Hematopoietic multipotent progenitor cell treated with erythropoietin and hydrocortisone succinate and interleukin-3 and kit ligand, for 17 days (in vitro differentiated cells): ENCODE measurements at places on chromosomes 2 and 18.

- no peak for DNase-seq
Measured at GRCh38 chr2:57937456-57937855, 109.2 kb upstream of the VRK2 start.

- no peak for DNase-seq
Measured at GRCh38 chr2:44964752-44965236, 23.3 kb downstream of the SIX3 start.

GRCh38 chr18:60445341-60445740, 72.8 kb upstream of the MC4R start:
- DNase-seq, result no peak

- DNase-seq, result no peak
Measured at GRCh38 chr2:200655918-200656580, 70.2 kb downstream of the AOX1 start.

GRCh38 chr2:60549238-60549927, 4.1 kb downstream of the BCL11A start:
- DNase-seq, result no peak

DNA sequence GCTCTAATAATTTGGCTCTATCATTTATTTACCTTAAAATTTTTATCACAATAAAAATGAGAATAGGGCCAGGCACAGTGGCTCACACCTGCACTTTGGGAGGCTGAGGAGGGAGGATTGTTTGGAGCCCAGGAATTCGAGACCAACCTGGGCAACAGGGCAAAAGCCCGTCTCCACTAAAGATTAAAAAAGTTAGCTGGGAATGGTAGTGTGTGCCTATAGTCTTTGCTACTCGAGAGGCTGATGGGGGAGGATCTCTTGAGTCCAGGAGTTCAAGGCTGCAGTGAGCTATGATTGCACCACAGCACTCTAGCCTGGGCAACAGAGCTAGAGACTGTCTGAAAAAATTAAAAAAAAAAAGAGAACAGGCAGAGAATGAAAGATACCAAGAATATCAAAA, 5.7 kb downstream of the MPHOSPH10 start:
- DNase-seq, result no peak

- DNase-seq, result no peak
Measured at GRCh38 chr2:75224636-75225094, 25.3 kb upstream of the TACR1 start.

DNA sequence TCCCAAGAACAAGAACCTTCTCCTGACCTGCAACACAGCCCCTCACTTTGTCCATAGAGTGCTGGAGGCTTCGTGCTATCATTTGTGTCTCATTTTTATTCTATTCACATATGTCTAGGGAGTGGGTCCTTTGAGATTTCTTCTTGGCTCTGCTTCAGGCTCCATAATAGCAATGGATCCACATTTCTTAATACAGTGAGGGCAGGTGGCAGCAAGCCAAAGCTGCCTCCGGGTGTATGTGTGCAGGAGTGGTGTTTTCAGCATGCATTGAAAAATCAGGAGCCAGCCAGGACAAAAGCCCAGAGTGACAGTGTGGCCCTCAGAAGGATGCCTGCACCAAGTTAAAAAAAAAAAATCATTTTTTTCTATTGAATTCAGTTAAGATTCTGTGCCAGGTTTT, 115.1 kb upstream of the PELI1 start:
- no peak for DNase-seq

GRCh38 chr2:205885492-205886099, 200.4 kb downstream of the INO80D start:
- peak; percentile 49 for DNase-seq

DNA sequence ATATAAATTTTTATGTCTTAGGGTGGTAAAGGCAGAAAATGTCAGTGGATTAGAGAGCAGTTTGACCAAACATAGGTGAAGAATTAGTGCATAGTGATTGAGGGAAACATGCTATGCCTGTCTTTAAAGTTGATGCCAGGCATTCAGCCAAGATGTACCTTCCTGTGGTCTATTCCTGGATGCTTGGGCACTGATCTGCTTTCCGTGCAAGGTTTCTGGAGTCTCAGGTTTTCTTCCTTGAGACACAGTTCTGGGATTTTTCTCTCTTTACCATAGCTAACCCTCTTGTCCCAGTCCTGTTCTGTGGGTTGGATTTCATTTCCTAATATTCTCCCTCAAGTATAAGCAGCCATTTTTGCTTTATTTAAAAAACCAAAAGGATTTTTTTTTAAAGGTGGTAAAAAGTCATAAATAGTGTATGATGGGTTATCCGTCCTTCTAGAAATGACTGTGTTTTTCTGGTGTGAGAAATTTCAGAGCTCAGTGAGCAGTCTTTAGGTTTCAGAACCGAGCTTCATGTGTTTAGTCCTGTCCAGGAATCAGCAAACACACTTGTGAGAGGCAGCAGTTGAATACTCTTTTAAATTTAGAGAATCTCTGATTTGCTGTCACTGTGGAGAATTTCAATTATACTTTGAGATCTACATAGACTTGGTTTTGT, 43.0 kb upstream of the CYBRD1 start:
- no peak for DNase-seq

- no peak for DNase-seq
Measured at GRCh38 chr2:196112418-196113034, 43.9 kb upstream of the DNAH7 start.

GRCh38 chr2:239721531-239721930, 303.6 kb downstream of the NDUFA10 start:
- DNase-seq, result no peak

DNA sequence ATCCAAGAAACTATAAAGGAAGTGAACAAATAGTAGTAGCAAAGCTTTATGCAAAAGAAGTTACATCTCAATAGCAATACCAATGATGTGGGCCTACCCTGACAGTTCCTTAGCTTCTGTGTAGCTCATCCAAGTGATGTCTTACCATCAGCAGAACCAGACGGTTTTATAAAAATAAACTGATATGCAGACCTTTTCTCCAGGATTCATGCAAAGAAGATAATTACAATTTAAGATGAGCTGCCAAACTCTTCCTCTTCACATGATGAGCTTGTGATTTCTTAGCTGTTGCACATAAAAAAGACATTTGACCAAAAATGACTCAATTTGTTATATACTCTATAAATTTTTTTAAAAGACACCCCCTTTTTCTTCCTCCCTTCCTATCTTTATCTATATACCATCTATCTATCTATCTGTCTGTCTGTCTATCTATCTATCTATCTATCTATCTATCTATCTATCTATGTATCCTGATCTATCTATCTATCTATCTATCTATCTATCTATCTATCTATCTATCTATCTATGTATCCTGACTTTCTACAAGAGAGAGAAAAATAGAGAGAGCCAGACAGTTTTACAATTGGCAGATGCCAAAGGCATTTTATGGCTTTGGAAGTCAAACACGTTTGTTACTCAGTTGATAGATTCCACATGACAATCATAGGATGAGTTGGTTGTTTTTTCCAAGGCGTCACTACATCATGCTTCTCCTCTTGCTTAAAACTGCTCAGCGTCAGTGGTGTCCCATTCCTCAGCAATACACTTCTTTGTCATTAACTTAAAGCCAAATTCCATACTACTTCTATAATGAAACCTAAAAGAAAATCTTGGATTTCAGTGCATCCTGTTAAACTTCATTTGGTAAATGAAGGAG, 65.9 kb upstream of the ACTR3 start:
- DNase-seq, result no peak

- DNase-seq, result no peak
Measured at GRCh38 chr2:199594443-199594842, 136.7 kb upstream of the SATB2 start.

- no peak for DNase-seq
Measured at GRCh38 chr18:51712821-51713220, 515.3 kb upstream of the MEX3C start.

- DNase-seq, result no peak
Measured at GRCh38 chr2:237513693-237514092, 26.6 kb downstream of the MLPH start.

DNA sequence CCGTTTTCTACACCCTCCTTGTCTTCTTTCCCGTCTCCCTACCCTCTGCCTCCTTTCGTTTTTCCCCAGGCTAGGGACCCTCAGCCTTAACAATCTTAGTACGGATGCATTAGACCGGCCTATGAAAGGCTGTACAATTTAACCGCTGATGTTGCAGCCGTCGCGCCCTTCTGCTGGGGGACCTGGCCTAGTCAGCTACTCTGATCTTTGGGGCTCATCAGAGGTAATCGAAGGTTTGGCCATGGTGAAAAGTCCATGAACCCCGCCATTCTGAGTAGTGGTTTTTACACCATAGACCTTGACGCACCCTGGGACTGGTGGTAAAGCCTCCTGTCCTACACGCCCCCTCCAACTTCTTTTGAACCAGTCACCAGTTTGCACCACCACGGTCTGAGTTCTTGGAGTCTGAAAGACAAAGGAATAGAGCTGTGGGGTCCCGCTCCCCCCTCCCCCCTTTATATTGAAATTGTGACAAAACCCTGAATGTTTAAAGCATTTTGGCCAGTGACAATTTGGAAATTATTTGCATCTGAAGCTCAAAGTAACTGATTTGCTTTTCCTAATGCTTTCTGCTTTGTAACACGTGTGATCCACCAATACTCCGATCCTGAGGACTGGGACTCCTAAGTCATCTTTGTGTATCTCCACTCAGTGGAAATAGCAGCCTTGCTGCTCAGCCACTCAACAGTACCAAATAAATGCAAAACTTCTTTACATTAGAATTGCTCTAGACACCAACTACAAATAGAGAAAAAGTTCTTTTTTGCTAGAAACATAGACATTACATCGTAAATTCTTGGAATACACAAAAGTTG, 642 bp upstream of the SRSF7 start:
- no peak for DNase-seq

GRCh38 chr2:31300309-31300708, 66.4 kb downstream of the EHD3 start:
- no peak for DNase-seq

DNA sequence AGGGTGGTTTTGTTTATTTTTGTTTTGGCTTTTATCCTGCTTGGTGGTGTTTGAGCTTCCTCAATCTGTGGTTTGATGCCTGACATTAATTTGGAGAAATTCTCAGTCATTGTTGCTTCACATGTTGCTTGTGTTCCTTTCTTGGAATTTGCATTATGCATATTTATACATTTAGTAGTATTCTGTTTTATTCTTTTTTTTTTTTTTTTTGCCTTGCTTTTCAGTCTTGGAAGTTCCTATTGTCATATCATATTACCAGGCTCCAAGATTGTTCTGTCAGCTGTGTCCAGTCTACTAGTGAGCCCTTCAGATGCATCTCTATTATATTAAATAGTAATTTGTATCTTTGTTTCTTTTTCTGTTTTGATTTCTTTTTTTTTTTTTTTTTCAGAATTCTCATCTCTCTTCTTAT, 77.0 kb downstream of the EPC2 start:
- no peak for DNase-seq

DNA sequence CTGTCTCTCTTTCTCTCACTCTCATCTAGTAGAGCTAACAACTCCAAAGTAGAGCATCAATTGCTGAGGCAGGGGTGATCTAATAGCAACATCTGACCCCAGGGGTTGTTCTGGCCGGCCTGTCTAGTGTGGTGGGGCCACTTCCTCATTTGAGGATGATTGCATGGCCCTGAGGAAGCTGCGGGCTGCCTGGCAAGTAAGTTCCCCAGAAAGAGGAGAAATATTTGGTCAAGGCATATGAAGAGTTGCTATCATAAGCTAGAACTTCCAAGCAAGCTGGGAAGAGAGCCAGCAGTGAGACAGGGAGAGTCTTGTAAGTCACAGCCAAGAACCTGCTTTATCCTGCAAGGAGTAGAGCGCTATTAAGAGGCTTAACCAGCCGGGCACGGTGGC, 50.8 kb upstream of the TMEM87B start:
- DNase-seq, result no peak

DNA sequence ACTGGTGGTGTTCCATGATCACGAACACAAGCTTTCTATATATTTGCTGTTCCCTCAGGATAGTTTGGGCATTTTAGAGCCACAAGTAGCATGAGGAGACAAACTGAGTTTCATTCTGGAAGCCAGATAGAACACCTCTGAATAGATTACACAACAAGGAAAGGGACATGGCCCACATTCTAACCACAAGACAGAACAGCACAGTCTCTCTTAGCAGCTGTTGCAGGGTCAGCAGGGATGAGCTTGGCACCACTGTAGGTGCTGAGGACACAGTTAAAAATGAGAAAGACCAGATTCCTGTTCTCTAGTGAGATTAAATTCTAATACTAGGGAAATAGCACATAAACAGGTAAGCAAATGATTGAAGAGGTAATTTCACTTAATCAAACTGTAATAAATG, 235.3 kb downstream of the ZNF407 start:
- DNase-seq, result no peak

- DNase-seq, result no peak
Measured at GRCh38 chr2:165796129-165796528, 2.1 kb upstream of the GALNT3 start.

DNA sequence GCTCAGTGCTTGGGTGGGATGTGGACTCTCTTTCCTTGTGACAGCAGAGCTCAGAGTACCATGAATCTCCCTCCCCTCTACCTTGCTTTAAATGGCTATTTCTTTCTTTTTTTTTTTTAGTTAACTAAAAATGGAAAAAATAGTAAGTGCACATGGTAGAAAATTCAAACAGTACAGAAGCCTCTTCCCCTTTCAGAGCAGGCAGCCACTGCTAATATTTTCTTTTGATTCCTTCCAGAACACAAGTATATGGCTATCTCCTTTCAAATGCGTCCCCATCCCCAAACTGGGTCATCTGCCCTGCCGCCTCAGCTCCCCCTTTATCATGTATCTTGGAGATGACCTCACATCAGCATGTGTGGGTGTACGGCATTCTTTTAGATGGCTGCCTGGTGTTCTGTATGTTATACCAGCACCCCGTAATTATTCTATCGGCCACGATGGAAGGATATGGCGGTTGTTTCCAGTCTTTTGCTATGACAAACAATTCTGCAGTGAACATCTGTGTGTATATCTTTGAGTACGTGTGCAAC, 70.5 kb upstream of the DLX2 start:
- no peak for DNase-seq

- no peak for DNase-seq
Measured at GRCh38 chr18:75378376-75379315, 48.9 kb downstream of the SMIM21 start.

DNA sequence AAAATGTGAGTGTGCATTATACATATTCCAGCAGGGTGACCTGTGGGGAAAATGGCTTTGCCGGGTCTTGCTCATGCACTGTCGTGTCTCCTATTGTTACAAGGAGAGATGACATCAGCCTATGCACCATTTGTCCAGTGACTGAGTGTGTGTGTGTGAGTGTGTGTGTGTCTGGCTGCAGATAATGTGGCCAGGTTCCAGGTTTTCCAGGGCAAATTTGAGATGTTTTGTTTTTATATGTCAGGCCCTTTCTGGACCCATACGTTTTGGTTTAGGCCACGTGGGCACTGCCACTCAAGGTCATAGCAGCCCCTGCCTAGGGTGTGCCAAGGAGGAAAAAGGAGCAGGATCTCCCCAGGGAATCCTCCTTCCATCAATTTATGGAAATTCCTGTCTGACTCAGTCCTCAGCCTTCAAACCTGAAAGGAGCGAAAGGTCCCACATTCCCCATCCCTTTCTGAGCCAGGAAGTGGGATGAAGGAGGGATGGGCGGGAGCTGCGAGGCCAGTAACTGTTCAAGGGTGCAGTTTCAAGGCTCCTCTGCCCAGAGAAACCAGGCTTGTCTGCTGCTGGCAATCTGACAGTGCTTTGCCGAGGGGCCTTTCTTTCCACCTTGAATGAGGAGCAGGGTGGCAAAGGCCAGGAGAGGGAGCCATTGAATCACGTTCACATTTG, 93.0 kb upstream of the SMAD2 start:
- no peak for DNase-seq

- no peak for DNase-seq
Measured at GRCh38 chr2:104606056-104606455, 247.9 kb upstream of the POU3F3 start.
